ENCODE measurements at places on chromosomes 3 and 15.

- H3K4me1 ChIP-seq, result no peaks in the 10 kb centered on the region
- no peaks in the 10 kb centered on the region for H3K27me3 ChIP-seq
- no peak for ATAC-seq
- no peak overlapping the region for H3K4me3 ChIP-seq
- no peaks in the 10 kb centered on the region for H3K36me3 ChIP-seq
Observed at GRCh38 chr3:24648063-24648462, 153.4 kb upstream of the THRB start.

DNA sequence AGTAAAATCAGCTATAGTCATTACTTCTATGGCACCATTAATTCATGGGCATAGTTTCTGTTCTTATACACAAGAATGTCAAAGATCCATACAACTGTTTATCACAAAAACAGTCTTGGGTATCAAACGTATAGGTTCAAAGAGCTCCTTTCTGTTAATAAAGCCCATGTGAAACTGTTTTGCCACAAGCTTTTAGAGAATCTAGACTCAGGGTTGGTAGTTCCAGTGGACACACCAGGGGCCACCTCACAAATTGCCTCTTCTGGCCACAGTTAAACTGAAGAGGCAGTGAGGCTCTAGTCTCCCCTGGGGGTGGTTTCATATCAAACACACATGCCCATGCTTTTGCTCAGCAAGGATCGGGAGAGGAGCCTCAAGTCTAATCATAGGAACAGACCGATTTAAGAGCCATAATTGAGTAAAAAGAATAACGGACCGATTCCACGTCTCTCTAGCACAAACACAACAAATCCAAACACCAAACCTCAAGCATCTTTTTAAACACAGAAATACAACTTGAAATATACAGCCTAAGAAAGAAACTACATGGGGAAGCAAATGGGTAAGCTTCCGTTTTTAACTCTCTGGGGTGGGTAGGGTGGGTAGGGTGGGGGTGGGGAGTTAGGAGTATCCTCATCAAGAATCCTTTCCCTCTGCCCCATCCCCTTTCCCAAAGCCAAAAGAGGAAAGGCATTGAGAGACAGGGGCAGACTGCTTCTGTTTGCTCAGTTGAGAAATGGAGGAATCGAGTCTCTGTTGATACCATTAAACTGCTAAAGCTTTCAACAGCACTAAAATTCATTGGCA is 443.3 kb downstream of the MAGI1 start:
- H3K36me3 ChIP-seq, result no peaks in the 10 kb centered on the region
- no peak for ATAC-seq
- H3K27ac ChIP-seq, result no peak overlapping the region
- H3K4me1 ChIP-seq, result no peaks in the 10 kb centered on the region
- H3K4me3 ChIP-seq, result no peak overlapping the region

DNA sequence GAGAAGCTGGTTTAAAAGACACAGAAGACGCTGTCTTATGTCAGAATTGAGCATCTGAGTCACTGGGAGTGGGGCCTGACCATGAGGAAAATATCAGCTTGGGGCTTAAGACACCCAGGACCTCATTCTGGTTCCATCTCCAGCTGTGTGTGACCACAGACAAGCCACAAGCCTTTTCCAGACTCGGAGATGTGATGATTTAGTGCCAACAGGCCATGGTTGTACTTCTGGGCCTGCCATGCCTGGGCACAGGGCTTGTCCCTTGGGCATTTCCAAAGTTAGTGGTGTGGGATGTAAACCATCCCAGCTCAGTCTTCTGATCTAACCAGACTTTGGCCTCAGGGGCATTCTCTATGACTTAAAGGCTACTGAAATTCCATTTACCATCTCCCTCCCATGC is 269.8 kb downstream of the RYR3 start:
- no peaks in the 10 kb centered on the region for H3K4me1 ChIP-seq
- H3K27me3 ChIP-seq, result no peaks in the 10 kb centered on the region
- no peak overlapping the region for H3K4me3 ChIP-seq
- ATAC-seq, result no peak

DNA sequence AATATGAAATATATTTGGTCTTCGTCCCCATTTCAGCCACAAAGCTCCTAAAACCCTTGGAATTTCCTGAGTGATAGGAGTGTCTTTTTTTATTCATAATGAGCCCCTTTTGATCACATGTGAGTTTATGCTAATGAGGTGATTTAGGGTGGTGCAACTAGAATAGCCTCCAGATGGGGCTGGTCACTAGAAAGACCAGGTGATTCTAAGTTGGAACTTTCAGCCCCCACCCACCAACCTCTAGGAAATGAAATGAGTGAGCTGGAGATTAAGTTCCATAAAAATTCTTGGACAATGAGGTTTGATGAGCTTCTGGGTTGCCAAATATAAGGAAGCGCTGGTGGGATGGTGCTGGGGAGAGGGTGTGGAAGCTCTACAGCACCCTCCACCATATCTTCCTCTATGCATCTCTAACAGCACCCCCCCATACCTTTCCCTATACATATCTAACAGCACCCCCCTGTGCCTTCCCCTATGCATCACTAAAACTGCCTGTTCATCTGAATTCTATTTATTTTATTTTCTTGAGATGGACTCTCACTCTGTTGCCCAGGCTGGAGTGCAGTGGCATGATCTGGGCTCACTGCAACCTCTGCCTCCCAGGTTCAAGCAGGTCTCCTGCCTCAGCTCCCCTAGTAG is 2.1 kb upstream of the SMCO1 start:
- no peak overlapping the region for H3K27ac ChIP-seq
- H3K36me3 ChIP-seq, result peaks cover 17% of the 10 kb centered on the region
- no peak overlapping the region for H3K4me3 ChIP-seq

GRCh38 chr3:186247821-186248814 is 113.9 kb downstream of the DGKG start:
- ATAC-seq, result peak; percentile 43
- H3K4me1 ChIP-seq, result peaks cover 12% of the 10 kb centered on the region
- H3K27ac ChIP-seq, result no peak overlapping the region
- H3K4me3 ChIP-seq, result no peak overlapping the region

DNA sequence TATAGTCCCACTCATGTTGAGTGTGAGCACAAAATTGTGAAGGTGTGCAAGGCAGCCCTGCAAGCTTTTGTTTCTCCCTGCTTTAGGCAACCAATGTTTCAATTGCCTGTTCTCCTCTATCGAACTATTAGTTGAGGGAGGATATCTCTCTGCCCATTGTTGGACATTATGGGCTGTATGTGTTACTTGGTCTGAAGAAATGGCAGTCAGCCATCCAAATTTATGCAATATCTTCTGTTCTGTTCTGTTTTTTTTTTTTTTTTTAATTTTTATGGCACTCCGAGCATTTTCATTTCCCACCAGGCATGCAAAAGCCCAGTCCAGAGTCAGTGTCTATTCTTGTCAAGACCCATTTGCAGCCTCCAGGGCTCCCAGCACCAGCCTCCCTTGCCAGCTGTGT is 44.0 kb downstream of the ANAPC13 start:
- no peak overlapping the region for H3K27ac ChIP-seq
- no peak overlapping the region for H3K4me3 ChIP-seq
- peaks cover 44% of the 10 kb centered on the region for H3K27me3 ChIP-seq
- no peaks in the 10 kb centered on the region for H3K4me1 ChIP-seq
- no peaks in the 10 kb centered on the region for H3K36me3 ChIP-seq
- ATAC-seq, result no peak

GRCh38 chr15:73629798-73630429 is 3.3 kb downstream of the NPTN start:
- H3K27ac ChIP-seq, result no peak overlapping the region
- no peaks in the 10 kb centered on the region for H3K27me3 ChIP-seq
- ATAC-seq, result no peak
- H3K4me3 ChIP-seq, result no peak overlapping the region
- peaks cover 5% of the 10 kb centered on the region for H3K36me3 ChIP-seq
- peaks cover 54% of the 10 kb centered on the region for H3K4me1 ChIP-seq

DNA sequence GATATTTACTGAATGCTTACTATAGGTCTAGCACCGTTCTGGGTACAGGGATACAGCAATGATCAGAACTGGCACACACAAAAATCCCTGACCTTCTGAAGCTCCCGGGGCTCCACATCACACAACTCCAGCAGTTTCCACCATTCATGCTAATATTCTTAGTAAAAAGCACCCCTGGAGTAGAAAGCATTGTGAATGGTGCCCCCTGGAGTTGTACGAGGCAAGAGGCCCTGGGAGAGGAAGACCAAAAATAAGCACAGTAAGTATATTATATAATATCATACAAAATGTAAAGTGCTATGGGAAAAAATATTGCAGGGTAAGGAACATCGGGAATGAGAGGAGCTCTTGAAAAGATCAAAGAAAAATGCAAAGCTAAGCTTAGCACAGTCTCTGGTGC is 790 bp upstream of the SRGAP3 start:
- no peaks in the 10 kb centered on the region for H3K36me3 ChIP-seq
- H3K4me3 ChIP-seq, result no peak overlapping the region
- ATAC-seq, result no peak
- H3K27ac ChIP-seq, result no peak overlapping the region
- peaks cover 22% of the 10 kb centered on the region for H3K4me1 ChIP-seq

GRCh38 chr15:43168192-43169107 is 16.8 kb upstream of the CCNDBP1 start:
- H3K4me3 ChIP-seq, result no peak overlapping the region
- no peaks in the 10 kb centered on the region for H3K4me1 ChIP-seq
- no peak overlapping the region for H3K27ac ChIP-seq
- peaks cover 67% of the 10 kb centered on the region for H3K36me3 ChIP-seq

GRCh38 chr15:50939911-50940310 is 31.4 kb downstream of the AP4E1 start:
- no peaks in the 10 kb centered on the region for H3K4me1 ChIP-seq
- peaks cover 46% of the 10 kb centered on the region for H3K36me3 ChIP-seq
- H3K4me3 ChIP-seq, result no peak overlapping the region
- no peaks in the 10 kb centered on the region for H3K27me3 ChIP-seq
- no peak overlapping the region for H3K27ac ChIP-seq

DNA sequence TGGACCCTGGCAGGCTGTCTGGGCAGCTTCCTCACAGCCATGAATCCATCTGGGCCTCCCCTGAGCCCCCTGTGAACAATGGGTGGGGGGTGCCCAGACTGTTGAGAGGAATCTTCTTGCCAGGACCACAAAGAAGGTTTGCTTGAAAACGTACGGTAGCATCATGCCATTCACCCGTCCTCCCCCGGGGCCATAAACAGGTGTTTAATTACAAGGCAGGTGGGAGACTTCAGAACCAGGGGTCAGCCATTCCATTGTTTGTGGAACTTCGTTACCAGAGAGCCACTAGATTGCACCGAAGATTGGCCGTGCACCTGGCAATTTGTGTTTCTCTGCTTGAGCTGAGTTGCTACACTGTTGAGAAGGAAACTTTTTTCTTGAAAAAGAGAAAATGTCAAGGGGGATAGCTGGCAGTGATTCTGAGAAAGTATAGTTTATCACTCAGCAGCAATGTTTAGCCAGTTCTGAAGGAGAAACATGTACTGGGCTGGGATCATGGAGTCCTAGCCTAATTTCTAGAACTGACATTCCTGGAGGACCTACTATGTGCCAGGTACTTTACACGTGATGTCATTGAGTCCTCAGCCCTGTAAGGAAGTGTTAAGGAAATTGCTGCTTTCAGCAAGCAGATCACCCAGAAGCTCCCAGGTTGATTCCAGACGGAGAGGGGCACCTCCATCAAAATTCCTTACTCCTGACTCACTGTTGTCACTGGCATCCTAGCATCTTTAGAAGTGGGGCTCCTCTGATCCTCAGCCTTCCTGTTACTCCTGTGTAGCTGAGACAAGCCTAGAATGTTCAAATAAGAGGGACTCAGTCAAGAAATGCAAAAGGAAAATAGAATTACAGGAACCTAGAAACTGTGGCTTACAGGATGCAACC is 103.8 kb upstream of the UBE2E1 start:
- no peaks in the 10 kb centered on the region for H3K4me1 ChIP-seq
- no peaks in the 10 kb centered on the region for H3K36me3 ChIP-seq
- H3K27ac ChIP-seq, result no peak overlapping the region

DNA sequence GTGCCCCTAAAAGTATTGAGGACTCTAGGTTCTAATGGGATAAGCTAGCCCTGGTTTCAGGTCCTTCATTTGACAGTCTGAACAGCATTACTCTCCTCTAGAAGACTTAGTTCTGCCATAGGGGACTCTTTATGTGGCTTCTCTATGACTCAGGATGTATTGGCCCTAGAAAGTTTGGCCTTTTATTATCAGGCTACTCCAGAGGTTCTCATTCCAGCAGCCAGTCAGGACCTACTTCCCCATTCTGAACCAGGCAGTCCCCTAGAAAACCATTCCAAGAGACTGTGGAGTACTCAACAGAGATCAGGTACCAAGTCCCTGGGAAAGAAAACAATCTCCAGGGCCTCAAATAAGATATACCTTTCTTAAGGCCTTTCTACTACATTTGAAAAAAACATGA is 157.9 kb upstream of the TSPAN3 start:
- no peaks in the 10 kb centered on the region for H3K27me3 ChIP-seq
- ATAC-seq, result no peak
- no peak overlapping the region for H3K27ac ChIP-seq
- H3K36me3 ChIP-seq, result peaks cover 32% of the 10 kb centered on the region

DNA sequence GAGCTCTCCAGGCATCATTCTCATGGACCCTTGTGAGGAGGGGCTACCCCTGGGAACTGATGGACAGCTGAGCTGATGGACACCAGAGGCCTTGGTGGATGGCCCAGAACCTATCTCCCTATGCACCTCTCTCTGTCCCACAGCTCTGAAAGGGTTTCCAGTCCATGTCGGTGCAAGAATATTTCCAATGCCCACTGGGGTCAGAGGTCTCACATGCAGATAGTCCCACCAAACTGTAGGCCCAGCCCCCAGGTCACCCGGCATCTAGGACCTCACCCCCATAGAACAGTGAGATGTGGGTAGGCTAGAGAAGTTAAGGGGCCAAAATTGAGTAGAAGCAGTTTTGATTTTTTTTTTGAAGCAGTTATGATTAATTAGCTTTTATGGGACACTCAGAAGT is 2.6 kb downstream of the ALPK3 start:
- H3K36me3 ChIP-seq, result no peaks in the 10 kb centered on the region
- H3K4me3 ChIP-seq, result no peak overlapping the region
- no peak overlapping the region for H3K27ac ChIP-seq
- peaks cover 7% of the 10 kb centered on the region for H3K4me1 ChIP-seq

All from stimulated activated memory B cell treated with anti-CD40 and anti-IgM and Interleukin-4, amounts not matched to agents 10 μg/mL and 1 μg/mL and 100 μg/mL, for 72 hours (primary cell).